ENCODE measurements at places on chromosomes 16 and 17.

GRCh38 chr16:386641-387156 lies 4.9 kb upstream of the PGAP6 start:
- DNase-seq: no peak

DNA sequence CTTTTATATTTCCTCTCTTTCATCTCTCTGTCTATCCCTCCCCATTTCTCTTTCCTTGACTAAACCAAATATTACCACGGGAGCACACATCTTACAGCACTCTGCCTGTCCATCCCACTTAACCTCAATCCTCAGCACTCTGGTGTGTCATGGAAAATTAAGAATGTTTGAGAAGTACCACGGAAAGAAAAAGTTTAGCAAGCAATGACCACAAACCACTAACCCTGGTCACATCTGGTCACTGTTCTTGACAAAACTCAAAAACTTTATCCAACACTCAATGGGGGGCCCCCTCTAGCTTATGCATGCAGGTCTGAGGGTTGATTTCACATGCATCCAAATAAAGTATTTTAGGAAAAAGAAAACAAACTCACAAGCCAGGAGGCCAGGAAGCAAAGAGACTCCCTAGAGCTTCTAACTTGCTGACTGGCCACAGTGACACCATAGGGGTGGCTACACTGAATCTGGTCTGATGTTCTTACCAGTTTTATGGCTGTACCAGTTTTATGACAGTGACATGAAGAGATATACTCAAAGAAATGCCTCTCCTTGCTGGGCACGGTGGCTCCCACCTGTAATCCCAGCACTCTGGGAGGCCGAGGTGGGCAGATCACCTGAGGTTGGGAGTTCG lies 229.2 kb downstream of the STX8 start:
- DNase-seq: peak; percentile 49

- DNase-seq: no peak
Measured at GRCh38 chr16:70457446-70458166, 3.2 kb downstream of the FCSK start.

DNA sequence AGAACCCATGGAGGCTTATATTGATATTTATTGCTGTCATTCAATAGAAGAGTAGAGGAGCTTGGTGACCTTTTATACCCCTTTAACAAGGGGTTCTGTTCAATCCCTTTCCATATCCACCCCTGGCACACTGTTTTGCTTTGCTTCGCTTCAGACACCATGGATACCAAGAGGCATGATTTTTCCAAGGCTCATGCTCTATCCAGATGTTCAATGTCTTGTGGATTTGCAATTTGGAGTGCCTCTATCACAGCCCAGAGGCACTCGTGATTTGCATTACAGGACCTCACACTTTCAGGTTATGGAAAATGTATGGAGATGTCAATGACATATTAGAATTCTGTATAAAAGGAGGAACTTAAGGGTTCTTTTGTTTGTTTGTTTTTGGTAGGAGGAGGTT lies 21.5 kb downstream of the CFAP20 start:
- no peak for DNase-seq

GRCh38 chr17:50551433-50551815 lies 4.5 kb downstream of the SPATA20 start:
- no peak for DNase-seq

DNA sequence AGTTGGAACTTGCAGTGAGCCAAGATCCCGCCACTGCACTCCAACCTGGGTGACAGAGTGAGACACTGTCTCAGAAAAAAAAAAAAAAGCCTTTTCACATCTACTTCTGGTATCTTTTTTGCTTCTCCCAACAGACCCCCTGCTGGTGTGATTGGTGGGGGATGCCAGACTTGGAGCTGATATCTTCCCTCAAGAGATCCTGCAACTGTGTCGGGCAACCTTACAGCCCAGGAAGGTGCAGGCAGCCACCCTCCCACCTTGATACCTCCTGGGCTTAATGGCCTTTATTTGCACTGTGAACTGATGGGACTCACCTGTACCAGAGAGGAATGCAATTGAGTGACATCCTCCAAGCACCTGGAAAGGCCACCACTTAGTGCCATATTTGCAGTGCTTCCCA lies 142.3 kb downstream of the RGS9 start:
- no peak for DNase-seq

- no peak for DNase-seq
Measured at GRCh38 chr17:43040655-43041054, 15.6 kb downstream of the RND2 start.

- DNase-seq: peak; percentile 25
Measured at GRCh38 chr16:69831212-69832123, 69.3 kb downstream of the WWP2 start.

DNA sequence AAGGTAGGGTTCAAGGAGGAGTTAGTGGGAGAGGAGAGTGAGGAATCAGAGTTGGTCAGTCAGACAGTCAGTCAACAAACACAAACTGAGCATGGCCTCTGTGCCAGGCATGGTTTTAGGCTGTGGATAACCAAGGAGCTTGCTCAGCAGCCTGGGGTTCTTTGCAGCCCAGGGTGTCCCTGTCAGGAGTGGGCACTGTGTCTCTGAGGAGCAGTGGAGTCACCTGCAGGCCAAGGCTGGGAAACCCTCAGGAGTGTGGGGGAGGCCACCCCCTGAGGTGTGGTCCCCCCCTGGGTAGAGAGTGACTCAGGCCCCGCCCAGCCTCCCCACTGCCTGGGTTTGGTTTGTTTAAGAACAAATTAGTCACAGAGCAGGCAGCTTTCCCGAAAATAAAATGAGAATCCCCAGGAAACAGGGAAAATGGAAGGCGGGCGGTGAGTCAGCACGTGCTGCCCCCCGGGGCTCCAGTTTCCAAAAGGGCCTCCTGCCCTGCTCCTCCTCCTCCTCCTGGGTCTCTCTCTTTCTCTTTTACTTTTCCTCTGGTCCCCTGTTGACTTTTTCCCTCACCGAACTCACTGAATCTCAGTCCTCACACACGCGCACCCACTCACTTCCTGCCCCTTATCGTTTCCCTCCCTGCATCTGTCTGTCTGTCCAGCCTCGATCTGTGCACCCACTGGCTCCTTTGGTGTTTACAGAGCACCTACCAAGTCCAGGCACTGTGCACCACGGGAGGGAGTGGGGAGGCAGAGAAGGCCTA lies 44.3 kb downstream of the SOCS3 start:
- DNase-seq: peak; percentile 71
